COR-L47 (cell line): ENCODE measurements at places on chromosomes 7 and 10.

- DNase-seq, result no peak
These were observed 86.7 kb upstream of the DUSP5 start for GRCh38 chr10:110411047-110411410.

- peak; percentile 11 for DNase-seq
These were observed 2.0 kb upstream of the LZTS2 start for GRCh38 chr10:100997360-100998182.

DNA sequence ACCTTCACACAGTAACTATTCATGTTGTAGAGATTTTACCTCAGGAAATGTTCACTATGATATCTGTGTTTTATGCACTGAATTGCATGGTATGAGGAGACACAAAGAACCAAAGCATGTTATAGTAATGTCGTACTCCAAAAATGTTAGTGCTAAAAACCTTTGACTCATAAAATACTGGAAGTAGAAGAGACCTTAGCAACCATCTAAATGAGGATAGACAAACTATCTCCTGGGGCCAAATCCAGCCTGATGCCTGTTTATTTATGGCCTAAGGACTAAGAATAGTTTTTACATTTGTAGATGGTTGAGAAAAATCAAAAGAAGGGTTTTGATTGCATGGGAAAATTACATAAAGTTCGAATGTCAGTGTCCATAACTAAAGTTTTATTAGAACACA, 535.1 kb downstream of the INHBA start:
- no peak for DNase-seq

GRCh38 chr7:80346704-80347103, 165.2 kb downstream of the GNAT3 start:
- no peak for DNase-seq

- no peak for DNase-seq
These were observed 2.8 kb upstream of the DEPP1 start for GRCh38 chr10:44981172-44982113.

GRCh38 chr7:116776046-116776445, 86.3 kb upstream of the CAPZA2 start:
- DNase-seq, result no peak

DNA sequence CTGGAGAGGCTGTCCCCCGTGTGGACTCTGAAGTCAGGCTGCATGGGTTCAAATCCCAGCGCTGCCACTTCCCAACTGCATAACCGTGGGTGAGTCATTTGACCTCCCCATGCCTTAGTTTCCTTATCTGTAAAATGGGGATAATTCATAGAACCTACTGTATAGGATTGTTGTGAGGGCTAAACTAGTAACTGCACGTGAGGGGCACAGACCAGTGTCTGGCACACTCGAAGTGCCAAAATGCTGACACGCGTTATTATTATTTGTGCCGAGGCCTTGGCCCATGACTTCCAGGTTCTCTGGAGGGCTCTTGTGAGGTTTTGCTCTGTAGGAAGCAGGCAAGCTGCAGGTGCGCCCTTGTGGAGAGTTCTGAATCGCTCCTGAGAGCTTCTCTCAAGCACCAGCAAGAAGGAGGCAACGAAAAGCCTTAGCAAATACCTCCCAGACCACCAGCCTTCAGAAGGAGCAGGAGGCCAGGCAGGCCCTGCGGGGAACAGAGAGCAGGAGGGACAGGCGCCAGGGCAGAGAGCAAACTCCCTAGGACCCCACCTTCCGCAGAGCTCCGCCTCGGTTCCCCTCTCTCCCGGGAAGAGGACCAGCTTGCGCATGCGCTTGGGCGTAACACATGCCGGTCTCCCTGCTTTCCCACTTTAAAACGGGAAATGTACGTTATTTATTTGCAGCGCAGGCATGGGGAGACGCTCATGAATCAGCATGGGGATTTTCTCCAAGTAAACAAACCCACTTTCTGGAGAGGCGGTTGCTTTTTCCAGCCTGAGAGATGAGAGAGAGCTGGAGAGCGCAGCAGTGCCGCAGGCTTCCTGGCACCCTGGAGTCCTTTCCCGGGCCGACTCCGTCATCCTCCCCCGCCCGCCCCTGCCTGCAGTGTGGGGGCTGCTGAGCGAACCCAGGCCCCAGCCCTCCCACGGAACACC, 39.6 kb downstream of the SORCS3 start:
- no peak for DNase-seq

GRCh38 chr10:34988397-34989067, 101.6 kb downstream of the CUL2 start:
- no peak for DNase-seq

GRCh38 chr10:100554902-100555301, 19.2 kb downstream of the HIF1AN start:
- DNase-seq, result no peak

DNA sequence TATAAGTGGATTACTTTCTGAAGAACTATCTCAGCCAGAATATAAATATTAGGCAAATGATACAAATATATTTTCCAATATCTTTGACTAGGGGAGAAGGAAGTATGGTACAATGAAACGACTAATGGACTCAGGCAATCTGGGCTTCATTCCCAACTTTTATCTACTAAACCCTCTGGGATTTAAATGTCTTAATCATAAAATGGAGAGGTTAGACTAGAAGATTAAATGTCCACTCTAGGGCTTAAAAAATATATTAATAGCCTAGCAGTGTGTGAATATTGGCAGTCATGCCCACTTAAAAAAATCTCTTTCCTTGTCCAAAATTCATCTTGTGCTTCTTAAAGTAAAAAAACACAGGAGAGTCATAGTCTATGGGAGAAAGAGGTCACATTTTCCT, 98.3 kb downstream of the CTTNBP2 start:
- DNase-seq, result no peak

GRCh38 chr10:69329721-69330178, 51.5 kb downstream of the HK1 start:
- DNase-seq, result no peak

- no peak for DNase-seq
These were observed 19.6 kb downstream of the NEBL start for GRCh38 chr10:20877554-20877953.

DNA sequence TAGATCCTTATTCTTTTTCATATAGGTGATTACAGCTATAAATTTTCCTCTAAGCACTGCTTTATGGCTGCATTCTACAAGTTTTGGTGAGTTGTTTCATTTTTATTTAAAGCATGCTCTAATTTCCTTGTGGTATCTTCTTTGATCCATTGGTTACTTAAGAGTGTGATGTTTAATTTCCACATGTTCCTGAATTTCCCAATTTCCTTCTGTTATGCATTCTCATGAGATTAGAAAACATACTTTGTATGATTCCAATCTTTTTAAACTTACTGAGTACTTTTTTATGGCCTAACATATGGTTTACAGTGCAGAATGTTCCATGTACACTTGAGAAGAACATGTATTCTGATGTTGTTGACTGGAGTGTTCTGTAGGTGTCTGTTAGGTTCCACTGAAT, 53.4 kb downstream of the MYL10 start:
- no peak for DNase-seq

DNA sequence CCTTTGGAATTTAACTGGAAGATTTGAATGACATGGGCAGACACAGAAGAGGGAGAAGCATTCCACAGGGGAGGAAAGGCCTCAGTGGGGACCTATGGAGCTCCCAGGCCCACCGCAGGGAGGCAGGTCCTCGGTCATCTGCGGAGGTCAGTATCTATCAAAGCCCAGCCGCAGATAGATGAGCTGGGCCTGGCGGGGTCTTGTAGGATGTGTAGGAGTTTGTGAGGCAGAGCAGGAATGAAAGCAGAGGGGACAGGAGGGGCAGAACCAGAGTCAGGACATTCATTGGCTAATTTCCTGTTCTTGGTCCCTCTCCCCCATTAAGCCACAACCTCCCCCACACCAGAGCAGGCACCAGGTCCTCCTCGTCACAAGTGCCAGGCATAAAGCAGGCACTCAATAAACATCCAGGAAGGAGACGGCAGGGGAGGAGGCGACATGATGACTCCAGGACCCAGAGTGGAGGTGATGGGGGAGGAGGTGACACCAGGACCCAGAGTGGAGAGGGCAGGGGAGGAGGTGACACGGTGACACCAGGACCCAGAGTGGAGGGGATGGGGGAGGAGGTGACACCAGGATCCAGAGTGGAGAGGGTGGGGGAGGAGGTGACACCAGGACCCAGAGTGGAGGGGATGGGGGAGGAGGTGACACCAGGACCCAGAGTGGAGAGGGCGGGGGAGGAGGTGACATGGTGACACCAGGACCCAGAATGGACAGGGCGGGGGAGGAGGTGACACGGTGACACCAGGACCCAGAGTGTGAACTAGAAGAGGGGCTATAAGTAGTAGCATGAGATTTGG, 83.7 kb upstream of the PDGFA start:
- no peak for DNase-seq

DNA sequence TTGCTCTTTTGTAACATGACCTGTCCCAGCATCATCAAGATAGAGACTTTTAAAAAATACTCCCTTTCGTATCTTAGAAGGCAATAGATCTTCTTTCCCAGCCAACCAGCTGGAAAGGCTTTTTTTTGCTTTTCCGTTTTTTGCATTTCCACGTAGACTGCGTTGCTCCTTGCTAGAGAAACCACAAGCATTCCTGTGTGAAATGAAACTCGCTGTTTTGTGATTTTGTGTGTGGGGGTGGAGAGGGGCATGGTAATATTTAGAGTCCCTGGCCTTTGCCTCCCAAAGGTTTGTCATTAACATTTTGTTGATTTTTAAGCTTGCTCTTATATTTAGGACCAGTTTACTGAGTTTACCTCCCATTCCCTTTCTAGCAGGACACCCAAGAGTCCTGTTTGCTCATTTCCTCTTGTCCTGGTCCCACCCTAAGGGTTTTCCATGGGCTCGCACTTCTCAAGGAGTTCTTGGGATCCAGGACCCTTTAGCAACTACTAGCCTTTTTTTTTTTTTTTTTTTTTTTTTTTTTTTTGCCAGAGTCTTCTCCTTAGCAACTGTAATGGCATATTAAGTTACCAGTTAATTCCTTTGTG, 243.6 kb downstream of the BICC1 start:
- DNase-seq, result no peak

GRCh38 chr10:631266-631665, 58.2 kb downstream of the DIP2C start:
- DNase-seq, result no peak

- DNase-seq, result no peak
These were observed 148.1 kb upstream of the CELF2 start for GRCh38 chr10:10869592-10869991.

DNA sequence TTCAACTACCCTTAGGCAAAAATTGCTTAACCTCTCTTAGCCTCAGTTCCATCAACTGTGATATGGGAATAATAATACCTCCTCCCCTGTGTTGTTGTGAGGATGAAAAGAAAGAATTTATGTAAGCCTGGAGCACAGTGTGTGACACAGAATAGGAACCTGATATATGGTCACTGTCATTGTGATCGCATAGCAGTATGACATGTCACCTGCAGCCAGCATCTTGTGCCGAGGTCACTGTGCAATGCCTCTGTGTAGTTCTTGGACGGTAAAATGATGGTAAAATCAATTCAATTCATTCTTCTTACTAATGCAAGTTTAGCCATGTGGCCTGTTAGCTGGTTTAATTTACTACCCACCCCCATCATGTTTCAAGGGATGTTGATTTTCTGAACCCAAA, 54.6 kb upstream of the GPR158 start:
- no peak for DNase-seq

GRCh38 chr10:132836832-132837540, 51.0 kb upstream of the NKX6-2 start:
- no peak for DNase-seq

GRCh38 chr7:94605031-94605430, 50.9 kb downstream of the SGCE start:
- DNase-seq, result no peak

- no peak for DNase-seq
These were observed 45.1 kb downstream of the CNNM2 start for GRCh38 chr10:102962951-102963755.

DNA sequence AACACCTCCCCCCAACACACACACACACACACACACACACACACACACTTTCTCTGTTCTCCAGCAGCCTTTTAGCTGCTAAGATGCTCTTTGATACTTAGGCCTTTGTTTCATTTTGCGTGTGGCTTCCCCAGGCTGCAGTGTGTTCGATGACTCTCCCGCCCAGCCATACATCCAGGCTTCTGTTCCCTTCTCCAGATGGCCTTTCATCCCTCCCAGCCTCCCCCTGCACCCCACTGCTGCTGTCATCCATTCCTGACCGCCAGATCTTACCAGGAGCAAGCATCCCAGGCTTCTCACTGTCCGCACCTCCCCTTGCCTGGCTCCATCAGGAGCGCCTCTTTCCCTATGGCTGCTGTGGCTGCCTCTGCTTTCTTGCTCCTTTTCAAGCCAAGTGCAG, 77.8 kb upstream of the PPIF start:
- no peak for DNase-seq

DNA sequence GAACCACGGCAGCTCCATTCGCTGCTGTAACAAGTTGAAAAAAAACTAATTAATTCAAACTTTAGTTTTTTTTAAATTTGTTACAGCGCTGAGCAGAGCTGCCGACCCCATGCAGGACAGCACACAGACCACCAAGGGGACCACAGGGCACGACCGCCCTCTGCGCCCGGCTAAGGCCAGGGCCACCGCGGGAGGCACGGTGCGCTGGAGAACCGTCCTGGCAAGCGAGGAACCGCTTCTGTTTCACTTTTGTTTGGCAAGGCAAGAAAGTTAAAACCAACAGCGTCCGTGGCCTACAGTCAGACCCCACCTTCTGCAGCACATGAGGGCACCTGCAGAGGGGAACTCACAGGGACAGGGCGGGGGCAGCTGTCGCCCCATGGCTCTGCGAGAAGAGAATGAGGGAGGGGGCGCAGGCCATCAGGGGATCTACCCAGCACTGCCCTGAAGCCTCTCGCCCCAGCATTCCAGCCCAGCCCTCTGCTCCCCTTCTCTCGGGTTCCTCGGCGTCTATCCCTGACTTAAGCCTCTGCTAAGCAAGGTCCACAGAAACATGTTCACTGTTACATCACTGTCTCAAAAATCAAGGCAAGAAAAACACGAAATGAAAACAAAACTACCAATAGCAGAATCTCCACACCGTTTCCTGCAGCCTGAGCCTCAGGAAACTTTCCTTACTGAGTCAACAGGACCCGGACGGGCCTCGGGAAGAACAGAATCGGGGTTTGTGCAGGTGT, 204.4 kb downstream of the DIP2C start:
- no peak for DNase-seq

GRCh38 chr10:43249151-43249961, 17.5 kb downstream of the RASGEF1A start:
- DNase-seq, result no peak

GRCh38 chr10:118799777-118800176, 45.0 kb upstream of the CACUL1 start:
- DNase-seq, result no peak

- no peak for DNase-seq
These were observed 17.3 kb downstream of the SRGN start for GRCh38 chr10:69104994-69105790.
